ENCODE measurements at places on chromosomes 7 and 10.

DNA sequence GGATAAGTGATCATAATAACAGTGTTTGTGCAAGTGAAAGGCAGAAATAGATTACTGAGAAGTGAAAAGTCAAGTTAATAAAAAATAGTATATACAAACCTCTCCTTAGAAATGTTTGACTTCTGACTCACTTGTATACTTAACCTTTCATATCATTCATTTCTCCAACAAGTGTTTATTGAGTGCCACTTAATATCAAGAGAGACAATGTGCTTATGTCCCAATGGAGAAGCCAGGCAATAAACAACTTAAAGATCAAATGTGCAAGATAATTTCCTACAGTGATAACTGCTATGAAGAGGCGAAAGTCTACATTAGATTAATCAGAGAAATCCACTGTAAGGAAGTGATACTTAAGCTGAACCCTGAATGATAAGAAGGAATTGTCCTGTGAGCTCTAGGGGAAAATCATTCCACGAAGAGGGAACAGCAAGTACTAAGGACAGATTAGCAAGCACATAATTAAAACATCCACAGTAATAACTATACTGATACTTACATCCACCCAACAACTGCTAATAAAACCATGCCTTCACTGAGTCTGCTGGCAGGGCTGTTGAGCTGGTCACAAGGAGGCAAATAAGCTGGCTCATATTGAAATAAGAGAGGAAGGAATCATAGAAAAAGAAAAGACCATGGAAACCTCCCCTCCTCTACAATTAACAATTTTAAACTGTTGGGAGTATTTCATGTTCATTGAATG is 203.5 kb downstream of the CTNNA3 start:
- DNase-seq, result peak; percentile 11

DNA sequence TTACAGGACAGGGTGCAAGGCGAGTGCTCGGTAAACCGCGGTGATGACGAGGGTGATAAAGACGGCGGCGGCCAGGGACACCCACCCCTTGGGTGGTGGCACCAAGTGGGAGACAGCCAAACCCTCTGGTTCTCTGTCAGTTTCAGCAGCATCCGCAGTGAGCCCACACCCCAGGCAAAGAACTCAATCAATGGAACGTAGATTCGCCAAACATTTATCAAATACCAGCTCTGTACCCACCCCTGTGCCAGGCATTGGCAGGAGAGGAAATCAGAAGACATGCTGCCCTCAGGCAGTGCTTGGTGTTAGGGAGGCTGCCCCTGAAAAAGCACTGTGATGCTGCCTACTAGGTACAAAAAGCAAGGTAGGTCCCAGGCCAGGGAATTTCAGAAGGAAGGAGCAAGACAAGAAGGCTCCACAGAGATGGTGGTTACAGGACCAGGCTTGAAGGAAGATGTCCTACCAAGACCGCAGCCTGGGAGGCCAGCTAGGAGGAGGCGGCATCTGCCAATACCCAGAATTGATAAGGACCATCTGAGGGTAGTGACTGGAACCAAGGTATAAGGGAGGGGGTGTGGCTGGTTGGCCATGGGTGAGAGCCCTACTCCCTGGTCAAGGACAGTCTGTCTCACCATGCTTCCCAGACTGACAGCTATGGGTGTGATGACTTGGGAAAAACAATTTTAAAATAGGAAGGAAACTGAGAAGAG is 10.2 kb upstream of the PNLIPRP2 start:
- no peak for DNase-seq

DNA sequence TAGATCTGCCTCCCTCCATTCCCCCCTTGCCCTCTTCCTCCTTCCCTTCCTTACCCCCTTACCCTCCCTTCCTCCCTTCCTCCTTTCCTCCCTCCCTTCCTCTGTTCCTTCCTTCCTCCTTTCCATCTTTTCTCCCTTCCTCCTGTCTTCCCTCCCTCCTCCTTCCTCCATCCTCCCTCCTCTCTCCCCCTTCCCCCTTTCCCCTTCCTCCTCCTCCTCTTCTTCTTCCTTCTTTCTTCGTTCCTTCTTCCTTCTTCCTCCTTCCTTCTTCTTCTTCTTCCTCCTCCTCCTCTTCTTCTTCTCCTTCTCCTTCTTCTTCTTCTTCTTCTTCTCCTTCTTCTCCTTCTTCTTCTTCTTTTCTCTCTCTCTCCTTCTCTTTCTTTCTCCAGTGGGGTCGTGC is 57.9 kb downstream of the MRC1 start:
- DNase-seq, result no peak

GRCh38 chr10:101938305-101939007 is 94.9 kb upstream of the KCNIP2 start:
- DNase-seq, result peak; percentile 23

DNA sequence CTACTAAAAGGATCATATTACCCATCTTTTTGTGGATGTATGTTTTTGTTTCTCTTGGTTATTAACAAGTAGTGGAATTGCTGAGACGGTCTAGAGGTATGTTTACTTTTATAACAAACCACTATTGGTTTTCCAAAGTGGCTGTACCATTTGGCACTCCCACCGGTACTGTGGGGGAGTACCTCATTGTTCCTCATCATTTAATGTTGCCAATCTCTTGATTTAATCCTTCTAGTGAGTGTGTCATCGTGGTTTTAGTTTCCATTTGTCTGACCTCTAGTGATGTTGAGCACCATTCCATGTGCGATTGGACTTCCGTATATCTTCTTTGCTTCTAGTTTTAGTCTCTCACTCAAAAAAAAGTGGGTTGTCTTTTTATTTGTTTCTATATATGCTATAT is 50.4 kb downstream of the RBM33 start:
- no peak for DNase-seq

DNA sequence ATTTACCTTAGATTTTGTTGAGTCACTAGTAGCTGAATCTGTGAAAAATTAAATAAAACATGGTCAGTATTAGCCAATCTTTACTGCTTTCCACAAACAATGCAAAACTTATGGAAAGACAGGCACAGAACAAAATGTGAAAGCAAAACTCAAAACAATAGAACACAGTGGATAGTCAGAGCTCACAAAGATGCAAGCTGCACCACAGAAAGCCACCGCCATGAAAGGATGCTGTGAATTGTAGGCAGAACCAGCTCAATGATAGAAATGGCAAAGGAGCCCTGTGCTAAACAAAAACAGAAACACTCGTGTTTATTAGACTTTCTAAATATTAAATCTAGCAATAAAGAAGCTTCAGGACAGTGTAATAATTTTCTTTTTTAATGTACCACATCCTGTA is 134.4 kb downstream of the ARHGAP21 start:
- DNase-seq, result no peak

GRCh38 chr7:117719377-117719776 is 153.9 kb downstream of the CTTNBP2 start:
- DNase-seq, result no peak

GRCh38 chr10:117221156-117221711 is 19.7 kb upstream of the SLC18A2 start:
- DNase-seq, result no peak

GRCh38 chr10:111347386-111348013 is 270.7 kb downstream of the ADRA2A start:
- DNase-seq, result no peak

- no peak for DNase-seq
Measured at GRCh38 chr7:100827330-100828226, at the start of gene EPHB4. TSS of gene EPHB4 (minus strand) at chr7:100827523. CDS start at chr7:100827030, 493 bp downstream.

DNA sequence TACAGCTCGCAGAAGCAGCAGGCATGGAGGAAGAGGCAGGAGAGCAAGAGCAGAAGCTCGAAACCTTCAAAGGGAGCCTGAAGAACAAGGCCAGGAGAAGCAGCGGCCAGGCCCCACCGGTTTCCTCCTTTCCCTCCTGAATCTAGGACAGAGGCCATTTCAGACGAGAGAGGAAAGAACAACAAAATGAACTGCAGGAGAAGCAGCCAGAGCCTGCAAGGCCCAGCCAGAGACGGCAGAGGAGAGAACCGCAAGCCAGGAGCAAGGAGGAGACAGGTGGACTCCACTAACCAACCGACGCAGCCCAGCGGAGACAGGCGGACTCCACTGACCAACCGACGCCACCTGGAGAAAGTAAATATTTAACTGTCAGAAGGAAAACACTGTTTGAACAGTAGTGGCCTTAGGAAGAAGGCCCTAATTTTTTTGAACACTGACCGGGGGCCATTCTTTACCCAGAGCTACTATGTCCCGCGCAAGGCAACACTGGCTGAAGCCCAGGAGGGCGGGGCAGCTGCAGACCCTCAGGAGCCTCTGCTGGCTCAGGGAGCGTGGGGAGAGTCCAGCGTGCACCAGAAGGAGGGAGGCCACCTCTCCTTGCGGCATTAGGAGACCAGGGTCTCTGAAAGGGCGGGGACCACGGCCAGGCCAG is 559.2 kb downstream of the PTPRN2 start:
- DNase-seq, result no peak

GRCh38 chr7:146510088-146510680 is 393.6 kb downstream of the CNTNAP2 start:
- no peak for DNase-seq

- no peak for DNase-seq
Measured at GRCh38 chr10:97500297-97500575, 1.5 kb downstream of the UBTD1 start.

DNA sequence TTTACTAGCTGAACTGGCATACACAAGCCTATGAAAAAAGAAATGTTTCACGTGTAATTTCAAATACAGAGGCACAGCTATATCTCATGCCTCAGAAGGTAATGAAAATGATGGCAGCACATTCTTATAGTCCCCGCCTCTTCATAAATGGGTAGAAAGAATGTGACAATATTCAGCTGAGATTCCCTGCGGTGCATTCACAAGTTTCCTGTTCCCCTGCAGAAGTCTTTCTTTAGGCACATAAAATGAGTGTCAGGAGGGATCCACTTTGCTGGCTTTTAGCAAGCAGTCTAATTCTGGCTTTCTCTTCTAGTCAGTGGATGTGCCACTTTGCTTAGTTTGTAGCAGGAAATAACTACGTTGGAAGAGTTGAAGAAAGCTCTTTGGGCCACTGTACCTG is 56.1 kb downstream of the DGKB start:
- no peak for DNase-seq

- DNase-seq, result no peak
Measured at GRCh38 chr7:43390576-43390975, 192.3 kb upstream of the STK17A start.

DNA sequence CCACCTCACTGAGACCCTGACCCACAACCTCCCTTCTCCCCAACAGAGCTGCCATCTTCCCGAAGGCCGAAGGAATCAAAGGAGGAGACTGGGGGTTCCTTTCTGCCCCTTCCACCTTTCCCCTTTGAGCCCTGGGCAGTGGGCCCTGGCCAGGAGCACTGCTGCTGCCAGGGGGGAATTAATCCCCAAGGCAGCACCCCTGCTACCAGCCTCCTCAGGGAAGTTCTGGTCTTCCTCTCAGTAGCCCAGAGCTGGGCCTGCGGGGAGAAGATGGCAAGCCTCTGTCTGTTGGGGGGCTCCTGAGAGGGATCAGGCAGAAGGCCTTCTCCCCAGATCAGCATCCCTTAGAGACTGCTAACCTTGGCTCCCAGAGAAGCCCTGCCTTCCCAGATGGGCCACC is 25.5 kb downstream of the DPCD start:
- no peak for DNase-seq

- no peak for DNase-seq
Measured at GRCh38 chr10:75331081-75331480, 70.5 kb downstream of the ZNF503 start.

GRCh38 chr7:90211391-90212148 is at the start of gene STEAP2:
TSS of gene STEAP2 (plus strand) at chr7:90211740. CDS start at chr7:90225083, 13,343 bp downstream.
- DNase-seq, result peak; percentile 62

DNA sequence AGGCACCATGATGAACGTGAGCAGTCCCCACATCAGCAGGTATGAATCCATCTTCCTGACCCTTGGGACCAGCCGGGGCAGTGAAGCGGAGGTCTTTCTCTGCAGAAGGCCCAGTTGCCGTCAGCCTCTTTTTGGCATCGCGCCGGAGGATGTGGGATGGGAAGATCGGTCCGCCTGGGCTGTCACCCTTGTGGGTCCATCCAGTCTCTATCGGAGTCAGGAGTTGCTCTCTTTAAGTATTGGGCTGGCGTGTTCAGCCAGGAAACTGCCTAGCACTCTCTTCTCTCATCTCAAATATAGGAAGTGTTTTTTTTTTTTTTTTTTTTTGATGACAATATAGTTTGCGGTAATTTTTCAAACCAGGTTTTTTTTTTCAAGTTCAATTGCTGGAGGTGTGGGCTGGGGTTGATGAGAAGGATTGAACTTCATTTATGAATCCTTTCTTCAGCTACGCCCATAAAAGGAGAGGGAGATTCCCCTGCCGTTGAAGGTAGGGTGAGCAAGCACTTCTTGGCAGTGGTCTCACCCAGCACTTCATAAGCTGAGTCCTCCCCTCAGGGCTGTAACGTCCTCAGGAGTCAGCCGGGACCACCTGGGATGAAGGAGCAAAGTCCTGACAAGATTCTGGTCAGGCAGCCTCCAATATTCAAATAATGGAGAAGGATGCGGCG is at the start of gene IL2RA:
IL2RA (minus strand) TSS at position 267 of the 671 bp plus-strand sequence; CDS start at position 51, 216 bp downstream.
- DNase-seq, result no peak
